NCI-H774 (cell line): ENCODE measurements at places on chromosomes 2 and 18.

DNA sequence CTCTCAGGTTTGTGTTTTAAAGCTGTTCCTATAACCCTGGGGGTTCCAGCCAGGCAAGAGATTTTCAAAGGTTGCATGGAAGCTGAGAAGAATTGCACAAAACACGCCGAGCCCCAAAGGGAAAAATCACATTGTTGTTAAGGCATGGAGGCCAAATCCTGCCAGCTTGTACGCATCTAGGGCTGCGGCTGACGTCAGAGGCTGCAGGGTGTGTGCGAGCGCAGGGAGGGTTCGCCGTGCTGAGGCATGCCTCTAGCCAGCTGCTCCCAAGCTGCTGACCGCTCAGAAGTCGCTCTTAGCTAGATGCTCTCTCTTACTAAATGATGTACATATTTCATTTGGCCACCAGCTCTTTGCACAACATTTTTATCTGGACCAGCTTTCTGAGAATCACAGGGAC, 191.8 kb downstream of the LPIN1 start:
- DNase-seq = no peak

DNA sequence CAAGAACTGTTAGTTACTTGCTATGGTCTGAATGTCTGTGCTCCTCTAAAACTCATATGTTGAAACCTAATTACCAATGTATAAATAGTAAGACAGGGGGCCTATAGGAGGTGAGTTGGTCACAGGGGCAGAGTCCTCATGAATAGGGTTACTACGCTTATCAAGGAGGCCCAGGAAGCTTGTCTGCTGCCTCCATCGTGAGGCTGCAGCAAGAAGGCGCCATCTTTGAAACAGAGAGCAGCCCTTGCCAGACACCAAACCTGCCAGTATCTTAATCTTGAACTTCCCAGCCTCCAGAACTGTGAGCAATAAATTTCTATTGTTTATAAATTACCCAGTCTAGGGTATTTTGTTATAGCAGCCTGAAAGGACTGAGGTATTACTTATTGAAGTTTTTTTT, 79.1 kb downstream of the TGIF1 start:
- no peak for DNase-seq

DNA sequence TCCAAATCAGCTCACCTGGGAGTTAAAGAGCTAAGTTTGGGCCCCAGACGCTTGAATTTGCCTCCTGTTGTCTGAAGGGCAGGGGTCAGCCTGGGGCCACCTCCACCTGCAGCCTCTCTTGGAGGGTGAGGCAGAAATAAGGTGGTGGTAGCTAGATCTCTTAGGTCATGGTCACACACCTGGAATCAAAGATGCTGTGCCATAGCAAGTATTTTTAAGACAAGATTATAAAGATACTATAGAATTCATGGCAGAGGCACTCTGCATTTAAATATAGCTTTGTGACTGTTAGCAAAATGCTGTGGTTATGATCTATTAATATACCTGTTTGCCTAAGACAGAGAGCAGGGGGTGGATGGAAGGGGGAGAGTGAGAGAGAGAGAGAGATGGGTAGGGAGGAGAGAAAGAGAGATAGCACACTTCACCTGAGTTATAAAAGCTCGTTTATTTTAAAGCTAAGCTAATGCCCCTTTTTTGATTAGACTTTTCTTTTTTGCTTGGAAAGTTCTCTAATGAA, 242.7 kb downstream of the TMEM182 start:
- no peak for DNase-seq

DNA sequence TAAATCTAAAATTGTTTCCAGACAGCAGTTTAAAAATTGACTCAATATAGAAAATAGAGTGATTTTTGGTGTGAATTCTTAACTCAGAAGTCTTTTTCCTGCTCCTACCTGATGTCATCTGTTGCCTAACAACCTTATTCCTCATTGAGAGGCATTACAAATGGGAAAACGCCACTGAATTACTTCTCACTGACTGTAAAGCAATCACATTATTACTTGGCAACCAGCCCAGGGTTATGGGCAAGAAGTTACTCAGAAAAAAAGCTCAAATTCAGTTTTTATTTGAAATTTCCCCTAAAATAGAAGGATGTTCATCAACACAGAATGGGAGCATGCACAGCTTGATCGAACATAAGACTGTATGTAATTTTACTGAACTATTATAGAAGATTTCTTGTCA, 201.8 kb upstream of the GULP1 start:
- peak; percentile 5 for DNase-seq

DNA sequence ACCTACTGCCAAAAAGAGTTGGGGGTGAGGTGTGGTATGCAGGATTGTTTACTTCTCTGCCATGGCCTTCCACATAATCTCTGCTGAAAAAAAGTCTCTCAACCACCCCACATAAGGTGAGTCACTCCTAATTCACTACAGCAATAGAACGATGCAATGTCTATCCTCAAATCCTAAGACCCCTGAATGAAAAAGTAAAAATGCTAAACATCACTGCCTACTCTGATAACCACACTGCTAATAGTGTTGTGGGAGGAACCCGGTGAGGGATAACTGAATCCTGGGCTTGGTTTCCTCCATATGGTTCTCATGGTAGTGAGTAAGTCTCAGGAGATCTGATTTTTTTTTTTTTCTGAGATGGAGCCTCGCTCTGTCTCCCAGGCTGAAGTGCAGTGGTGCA, 252.5 kb downstream of the PIEZO2 start:
- DNase-seq = no peak

DNA sequence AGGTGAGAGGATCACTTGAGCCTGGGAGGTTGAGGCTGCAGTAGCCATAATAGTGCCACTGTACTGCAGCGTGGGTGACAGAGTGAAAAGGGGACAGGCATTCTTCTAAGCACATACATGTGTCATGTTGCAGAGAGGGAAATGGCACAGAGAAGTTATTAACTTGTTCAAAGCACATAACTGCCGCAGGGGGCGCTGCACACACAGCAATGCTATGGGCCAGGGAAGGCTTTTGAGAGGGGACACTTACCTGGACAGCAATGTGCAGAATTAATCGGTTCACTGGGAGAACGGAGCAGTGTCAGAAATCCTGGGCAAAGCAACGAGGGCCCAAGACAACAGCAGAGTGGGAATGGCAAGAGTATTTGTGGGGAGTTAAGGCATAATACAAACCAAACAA, 2.4 kb downstream of the SCYGR8 start:
- no peak for DNase-seq

DNA sequence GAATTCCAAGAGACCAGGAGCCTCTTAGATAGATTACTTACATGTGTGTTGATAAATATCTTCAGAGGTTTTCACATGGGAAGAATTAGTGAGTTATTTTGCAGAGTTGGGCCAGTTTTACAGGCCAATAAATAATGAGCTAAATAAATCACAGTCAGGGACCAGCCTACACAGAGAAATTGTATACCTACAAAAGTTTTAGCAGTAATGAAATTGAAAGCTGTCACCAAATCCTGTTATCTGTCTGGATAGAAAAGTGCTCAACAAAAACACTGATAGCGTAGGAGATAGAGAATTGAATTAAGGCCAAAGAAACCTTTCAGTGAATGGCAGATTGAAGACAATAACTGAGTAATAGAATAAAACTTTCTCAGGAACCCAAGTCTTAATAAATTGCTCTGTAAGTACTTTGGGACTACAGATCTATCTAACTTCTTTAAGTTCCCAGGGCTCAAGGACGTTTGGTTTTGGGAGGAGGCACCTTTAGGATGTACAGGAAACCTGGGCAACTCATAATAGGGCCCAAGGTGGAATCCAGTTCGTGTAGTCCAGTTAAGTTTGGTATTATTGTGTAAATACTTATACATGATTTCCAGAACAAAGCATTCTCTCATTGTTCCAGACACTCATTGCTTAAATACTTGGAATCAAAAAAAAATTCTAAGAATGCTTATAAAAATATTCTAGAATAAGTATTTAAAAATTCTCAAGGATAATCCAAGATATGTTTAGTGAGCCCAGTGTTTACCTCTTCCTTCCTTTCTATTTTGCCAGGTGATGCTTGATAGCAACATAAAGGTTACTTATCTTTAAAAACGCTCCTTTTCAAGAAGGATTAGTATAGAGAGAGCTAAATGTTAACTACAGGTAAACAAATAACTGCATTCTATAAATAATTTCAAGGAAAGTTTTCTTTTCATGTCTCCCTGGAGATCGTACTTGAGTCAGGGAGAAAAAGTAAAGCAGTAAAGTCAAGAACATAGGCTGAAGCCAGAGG, 134.5 kb downstream of the NCKAP5 start:
- DNase-seq = no peak

- no peak for DNase-seq
Observed at GRCh38 chr2:112640800-112641675, 4.7 kb upstream of the SLC20A1 start.

DNA sequence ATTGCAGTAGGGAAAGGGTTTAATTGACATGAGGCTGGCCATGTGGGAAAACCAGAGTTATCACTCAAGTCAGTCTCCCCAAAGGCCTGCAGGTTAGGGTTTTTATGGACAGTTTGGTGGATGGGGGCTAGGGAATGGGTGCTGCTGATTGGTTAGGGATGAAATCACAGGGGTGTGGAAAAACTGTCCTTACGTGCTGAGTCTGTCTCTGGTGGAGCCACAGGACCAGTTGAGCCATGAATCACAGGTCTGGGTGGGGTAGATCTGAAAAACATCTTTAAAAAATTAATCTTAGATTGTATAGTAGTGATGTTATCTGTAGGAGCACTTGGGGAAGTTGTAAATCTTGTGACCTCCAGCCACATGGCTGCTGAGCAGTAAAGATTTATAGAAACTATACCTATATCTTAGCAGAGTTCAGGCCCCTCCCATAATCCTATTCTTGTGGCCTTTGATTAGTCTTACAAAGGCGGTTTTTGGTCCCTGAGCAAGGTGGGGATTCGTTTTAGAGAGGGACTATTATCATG, 139.6 kb downstream of the COMMD1 start:
- no peak for DNase-seq

- no peak for DNase-seq
Observed at GRCh38 chr2:27809761-27810241, 38.3 kb downstream of the MRPL33 start.

GRCh38 chr2:106339609-106340008, 128.6 kb downstream of the RGPD3 start:
- no peak for DNase-seq

GRCh38 chr18:8469544-8470130, 139.6 kb upstream of the RAB12 start:
- DNase-seq = no peak

- peak; percentile 40 for DNase-seq
Observed at GRCh38 chr2:108607706-108608301, 73.5 kb downstream of the LIMS1 start.

GRCh38 chr2:135647836-135648579, 93.6 kb upstream of the UBXN4 start:
- DNase-seq = no peak

GRCh38 chr2:200348897-200349563, 42.5 kb downstream of the SPATS2L start:
- DNase-seq = no peak

DNA sequence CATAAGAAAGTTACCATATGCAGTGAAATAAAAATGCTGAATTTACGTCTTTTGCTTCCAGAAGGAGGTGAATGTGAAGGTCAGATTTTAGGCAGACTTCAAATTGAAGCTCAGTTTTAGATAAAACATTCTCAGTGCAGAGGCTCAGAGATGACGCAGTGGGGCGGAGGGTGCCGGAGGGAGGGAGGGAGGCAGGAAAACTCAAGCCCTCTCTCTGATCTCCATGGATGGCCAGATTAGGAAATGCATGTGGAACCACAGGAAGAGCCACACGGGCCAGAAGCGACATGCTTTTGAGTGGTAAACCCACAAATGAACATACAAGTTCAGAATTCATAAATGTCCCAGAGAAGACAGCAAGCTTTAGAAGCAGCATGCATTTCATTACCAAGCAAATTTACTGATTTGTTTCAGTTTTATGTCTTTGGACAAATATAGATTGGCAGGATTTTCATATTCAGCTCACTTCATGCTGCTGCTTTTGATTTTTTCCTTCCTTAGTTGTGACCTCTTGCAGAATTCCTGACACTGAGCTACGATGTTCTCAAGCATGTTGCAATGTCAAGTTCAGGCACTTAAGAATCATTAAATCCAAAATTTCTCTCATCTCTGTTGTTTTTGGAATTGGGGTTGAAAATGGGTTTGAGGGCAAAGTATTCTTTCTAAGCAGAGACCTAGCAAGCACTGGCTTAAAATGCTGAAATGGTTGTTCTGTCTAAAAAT, 29.7 kb upstream of the APCDD1 start:
- no peak for DNase-seq

DNA sequence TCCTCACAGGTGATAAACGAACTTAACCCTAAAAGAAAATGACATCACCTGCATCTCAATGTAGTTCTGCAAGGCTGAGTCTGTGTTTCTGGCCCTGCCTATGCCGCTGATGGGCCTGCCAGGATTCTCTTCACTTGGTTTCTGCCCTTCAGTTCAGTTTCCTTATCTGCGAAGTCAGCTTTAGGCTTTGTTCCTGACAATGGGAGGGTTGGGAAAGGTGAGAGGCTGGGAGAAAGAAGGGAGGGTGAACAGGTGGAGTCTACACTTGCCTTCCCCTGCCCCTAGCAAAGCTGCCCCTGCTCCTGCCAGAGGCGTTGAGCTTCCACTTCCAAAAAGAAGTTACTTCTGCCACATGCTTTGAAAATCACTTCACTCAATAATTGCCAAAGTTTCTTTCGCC, 124.0 kb upstream of the APCDD1 start:
- no peak for DNase-seq

GRCh38 chr2:138115666-138116065, 151.4 kb downstream of the HNMT start:
- DNase-seq = no peak

DNA sequence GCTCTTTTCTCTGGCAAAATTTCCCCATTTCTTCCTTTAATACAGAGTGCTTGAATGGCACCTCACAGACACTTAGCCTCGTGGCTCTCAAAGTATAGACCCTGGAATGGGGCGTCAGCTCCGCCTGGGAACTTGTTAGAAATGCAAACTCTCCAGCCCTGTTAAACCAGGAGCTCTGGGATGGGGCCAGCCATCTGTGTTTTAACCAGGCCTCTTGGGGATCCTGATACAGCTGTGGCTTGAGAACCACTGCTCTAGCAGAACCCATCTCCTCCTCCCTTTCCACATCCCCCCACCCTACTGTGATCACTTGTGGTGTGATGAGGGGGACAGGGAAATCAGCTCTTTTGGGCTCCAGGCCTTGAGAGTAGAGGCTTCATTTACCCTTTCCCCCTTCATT, 15.9 kb downstream of the LTBP1 start:
- DNase-seq = no peak

- peak; percentile 59 for DNase-seq
Observed at GRCh38 chr2:18435426-18436037, 124.9 kb downstream of the RDH14 start.
